ENCODE measurements at places on chromosomes 3 and 15.

GRCh38 chr3:21331321-21331720 is 419.7 kb downstream of the ZNF385D start:
- no peak for DNase-seq

- no peak for DNase-seq
Observed at GRCh38 chr15:51285399-51285798, 53.0 kb downstream of the CYP19A1 start.

- DNase-seq = no peak
Observed at GRCh38 chr3:150242220-150242936, 165.7 kb upstream of the TSC22D2 start.

DNA sequence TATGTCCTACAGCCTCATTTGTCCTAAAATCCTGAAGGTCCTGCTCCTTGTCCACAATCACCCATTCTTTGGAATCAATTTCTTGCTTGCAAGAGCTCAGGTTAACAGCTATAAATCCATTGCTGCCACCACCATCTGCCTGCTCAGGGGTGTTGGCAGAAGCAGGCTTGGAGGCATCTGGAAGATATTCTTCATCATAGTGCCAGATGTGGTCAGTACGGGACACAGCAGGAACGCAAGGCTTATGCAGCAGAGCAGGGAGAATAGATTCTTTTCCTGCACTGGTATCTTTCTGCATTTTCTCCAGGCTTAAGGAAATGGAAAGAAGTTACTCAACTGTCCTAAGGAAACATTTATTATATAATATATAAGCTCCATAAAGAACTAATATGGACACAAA is 38.5 kb upstream of the CDAN1 start:
- no peak for DNase-seq

DNA sequence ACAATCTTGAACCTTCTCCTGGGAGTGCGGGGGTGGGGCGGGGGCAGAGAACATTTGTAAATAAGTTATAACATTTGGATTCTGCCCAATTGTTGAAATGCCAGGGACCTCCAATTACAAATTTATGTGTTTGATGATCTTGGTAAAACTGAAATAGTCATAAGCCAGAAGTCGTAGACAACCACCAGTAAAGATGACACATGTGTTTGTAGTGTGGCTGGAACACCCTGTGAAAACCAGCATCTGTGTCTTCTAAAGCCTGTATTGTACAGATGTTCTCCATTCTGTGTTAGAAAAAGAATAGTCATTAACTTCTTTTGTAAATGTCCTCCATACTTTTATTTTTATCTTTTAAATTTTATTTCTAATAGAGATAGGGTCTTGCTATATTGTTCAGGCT is 61.8 kb downstream of the ARIH1 start:
- no peak for DNase-seq

GRCh38 chr3:45642731-45643152 is 46.5 kb upstream of the SACM1L start:
- DNase-seq = no peak

- DNase-seq = no peak
Observed at GRCh38 chr15:56628893-56629532, 104.3 kb downstream of the ZNF280D start.

DNA sequence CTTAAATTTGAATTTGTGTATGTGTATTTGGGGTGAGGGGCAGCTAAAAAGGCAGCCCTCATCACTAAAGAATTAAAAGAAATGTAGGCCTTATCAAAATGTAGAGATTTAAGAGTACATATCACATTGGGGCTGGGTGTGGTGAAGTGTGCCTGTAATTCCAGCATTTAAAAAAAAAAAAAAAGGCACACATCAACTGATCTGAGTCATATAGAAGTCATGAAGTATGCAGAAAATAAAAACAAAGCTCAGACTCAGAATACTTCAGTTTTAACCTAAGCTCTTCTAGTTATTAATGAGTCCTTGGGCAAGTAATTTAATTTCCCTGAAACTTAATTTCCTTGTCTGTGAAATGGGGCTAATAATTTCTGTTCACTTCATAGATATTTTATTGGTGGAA is 31.6 kb downstream of the SLC24A1 start:
- DNase-seq = no peak

DNA sequence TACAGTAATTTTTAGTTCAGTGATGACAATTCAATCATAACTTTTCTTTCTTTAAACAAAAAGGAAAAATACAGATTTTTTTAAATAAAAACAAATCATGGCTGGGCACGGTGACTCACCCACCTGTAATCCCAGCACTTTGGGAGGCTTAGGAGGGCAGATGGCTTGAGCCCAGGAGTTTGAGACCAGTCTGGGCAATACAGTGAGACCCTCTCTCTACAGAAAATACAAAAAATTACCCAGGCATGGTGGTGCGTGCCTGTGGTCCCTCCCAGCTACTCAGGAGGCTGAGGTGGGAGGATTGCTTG is 25.6 kb upstream of the ATG7 start:
- DNase-seq = no peak

- DNase-seq = no peak
Observed at GRCh38 chr3:155097009-155097349, 16.9 kb downstream of the MME start.

GRCh38 chr3:194282436-194283122 is 68.5 kb downstream of the CPN2 start:
- no peak for DNase-seq

DNA sequence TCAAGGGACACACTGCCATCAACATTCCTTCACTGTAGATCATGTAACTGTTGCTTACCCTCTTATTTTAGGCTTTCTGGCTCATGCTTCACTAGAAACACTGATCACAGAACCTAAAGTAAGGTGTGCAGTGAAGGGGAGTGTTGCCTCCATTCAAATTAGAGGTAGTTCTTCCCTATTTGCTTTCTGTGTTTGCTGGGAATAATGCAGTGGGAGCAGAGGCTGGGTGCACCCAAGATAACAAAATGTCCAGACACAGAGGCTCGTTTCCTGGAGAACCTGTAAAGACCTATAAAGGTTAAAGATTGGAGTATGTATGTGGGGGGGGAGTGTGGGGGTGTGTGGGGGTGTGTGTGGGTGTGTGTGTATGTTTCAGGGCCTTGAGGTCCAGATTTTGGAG is 2.1 kb upstream of the CLDN18 start:
- DNase-seq = no peak

DNA sequence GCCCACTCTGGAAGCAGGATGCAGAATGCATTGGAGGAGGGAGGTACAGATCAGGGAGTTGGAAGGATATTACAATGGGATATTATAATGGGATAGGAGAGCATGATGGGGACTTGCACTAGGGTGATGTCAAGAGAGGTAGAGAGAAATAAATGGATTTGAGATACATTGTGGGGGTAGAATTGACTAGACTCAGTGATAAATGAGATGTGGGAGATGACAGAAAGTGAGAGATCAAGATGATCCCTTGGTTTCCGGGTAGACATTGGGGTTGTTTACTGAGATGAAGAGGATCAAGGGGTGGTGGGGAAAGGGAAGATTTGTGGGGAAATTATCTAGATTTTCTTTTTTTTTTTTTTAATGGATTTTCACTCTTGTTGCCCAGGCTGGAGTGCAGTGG is 42.7 kb downstream of the BFSP2 start:
- no peak for DNase-seq

GRCh38 chr3:24365168-24365567 is 129.5 kb downstream of the THRB start:
- no peak for DNase-seq

DNA sequence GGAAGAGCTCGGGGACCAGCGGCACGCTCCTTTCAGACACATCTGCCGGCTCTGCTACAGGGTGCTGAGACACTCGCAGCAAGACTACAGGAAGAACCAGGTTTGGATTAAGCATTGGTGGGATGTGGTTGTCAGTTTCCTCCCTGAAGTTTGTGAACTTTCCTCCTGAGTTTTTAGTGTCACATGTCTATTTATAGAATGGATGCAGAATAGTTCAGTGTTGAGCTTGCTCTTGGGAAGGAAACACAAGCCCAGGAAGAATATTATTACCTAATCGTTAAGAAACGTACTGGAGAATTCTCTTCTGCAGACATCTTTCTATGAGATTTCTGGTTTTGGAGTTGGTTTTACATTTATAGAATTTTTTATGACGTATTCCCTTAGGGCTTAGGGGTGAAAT is 172.0 kb downstream of the ITPR1 start:
- no peak for DNase-seq

DNA sequence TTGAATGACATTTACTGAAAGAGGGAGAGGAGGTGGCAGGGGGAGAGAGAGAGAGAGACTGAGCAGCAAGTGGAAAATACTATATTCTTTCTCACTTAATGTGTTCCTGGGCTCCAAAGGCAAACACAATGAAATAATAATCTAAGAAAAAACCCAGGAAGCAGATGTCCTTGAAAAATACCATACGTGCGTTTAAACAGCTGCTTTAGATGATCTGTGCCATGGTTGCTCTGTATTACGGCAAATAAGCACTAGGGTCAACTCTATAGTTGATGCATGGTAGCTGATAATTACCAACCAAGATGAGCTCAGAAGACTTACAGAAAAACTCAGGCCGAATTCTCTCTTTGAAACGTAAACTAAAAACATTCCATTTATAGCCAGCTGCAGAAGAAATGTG is 410.3 kb upstream of the TBL1XR1 start:
- DNase-seq = no peak

- no peak for DNase-seq
Observed at GRCh38 chr15:80834906-80835305, 55.7 kb downstream of the CEMIP start.

GRCh38 chr3:126370055-126370454 is 12.8 kb upstream of the KLF15 start:
- no peak for DNase-seq

GRCh38 chr3:37171144-37171543 is 3.2 kb downstream of the LRRFIP2 start:
- DNase-seq = no peak

DNA sequence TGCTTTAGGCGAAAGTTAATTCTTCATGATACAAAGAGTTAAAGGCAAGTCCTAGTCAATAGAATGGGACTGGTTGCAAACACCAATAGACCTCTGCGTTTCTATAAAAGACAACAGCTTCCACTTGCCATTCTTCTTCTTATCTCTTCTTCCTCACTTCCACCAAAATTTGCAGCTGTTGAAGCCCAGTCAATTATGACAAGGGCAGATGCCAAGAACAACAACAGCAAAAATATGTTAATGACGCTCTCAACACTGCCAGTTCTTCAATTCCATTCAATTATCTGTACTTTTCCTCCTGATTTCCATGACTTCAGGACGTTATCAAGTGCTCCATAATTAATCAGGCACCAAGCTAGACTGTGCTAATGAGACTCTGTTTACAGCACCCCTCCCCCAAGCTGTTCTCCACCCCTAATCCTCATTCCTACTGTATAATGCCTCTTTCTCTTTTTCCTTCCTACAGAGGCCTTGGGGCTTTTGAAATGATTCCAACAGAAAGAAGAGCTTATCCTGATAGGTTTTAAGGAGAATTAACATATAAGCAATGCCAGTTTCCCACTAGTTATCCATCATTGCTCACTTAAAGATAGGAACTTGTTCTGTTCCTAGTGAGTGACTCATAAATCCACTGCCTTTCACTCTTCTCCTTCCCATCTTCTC is 1160.5 kb downstream of the IGSF11 start:
- DNase-seq = no peak

GRCh38 chr3:147385059-147386012 is 21.0 kb downstream of the ZIC4 start:
- no peak for DNase-seq

DNA sequence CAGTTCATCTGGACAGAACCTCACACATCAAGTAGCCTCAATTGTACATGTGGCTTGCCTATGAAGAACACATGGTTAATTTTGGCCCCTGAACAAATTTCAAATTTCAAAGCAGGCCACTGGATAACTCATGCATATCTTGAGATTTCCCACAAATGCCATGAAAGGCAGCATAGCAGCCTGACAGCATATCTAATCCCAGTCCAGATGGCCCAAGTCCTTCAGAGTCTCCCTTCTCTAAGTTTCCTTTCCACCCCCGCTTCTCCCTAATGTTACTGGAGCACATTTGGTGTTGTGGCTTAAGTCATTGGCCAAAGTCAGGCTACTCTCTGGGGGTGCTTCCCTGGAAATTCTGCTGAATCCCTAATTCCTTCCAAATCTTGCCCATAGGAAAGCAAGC is 53.8 kb upstream of the COL6A6 start:
- DNase-seq = no peak

GRCh38 chr3:170352936-170353335 is 4.6 kb upstream of the SKIL start:
- DNase-seq = no peak
